ENCODE measurements at places on chromosomes 7 and 10.

DNA sequence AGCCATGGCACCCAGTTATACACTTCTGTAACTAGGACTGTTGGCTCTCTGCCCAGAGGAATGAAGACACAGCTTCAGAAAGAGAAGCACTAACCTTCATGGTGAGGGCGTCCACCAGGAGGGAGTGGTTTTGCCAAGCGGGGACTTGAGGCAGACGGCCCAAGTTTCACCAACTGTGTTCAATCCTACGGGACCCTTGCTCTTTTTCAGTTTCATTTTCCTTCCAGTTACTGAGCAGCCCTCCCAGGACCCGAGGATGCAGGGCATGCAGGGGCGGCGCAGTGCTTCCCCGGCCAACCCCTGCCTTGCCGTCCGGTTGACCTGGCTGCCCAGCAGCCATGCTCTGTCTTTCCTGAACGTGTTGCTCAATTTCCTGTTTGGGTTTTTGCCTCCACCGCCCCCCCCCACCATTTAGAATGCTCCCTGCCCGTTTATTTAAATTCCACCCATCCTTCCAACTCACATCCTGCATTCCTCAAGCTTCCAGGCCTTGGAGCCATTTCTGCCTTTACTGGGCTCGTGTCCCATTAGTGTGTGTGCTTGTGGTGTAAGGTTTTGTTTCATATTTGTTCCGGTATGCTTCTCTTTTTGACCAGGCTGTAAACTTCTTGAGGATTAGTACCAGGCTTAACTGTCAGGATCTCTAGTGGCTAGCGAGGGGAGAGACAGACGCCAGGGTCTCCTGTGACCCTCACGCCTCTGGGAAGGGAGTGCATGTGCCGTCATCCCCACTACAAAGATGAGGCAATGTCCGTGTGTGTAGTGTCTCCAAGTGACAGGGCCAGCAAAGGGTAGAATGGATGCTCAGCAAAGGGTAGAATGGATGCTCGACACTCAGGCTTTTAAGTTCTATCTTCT, 31.6 kb downstream of the IL15RA start:
- DNase-seq = no peak

GRCh38 chr7:97280950-97281349, 163.5 kb downstream of the SDHAF3 start:
- DNase-seq = no peak

DNA sequence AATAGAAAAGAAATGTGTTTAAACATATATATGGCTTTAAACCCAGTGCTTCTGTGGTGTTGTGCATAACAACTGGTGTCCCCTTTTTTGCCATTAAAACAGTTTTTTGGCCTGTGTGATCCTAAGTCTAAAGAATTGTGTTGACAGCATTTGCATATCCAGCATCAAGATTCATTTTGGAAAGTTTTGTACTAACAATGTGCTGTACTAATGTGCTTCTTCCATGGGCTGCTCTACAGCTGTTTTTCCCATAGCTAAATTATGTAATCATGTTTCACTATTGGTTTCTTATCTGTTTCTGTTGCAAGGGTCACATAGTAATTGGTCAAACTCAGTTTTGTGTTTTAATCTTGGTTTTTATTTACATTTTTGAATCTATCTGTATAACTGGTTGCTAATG, 5.5 kb downstream of the CNNM2 start:
- no peak for DNase-seq

DNA sequence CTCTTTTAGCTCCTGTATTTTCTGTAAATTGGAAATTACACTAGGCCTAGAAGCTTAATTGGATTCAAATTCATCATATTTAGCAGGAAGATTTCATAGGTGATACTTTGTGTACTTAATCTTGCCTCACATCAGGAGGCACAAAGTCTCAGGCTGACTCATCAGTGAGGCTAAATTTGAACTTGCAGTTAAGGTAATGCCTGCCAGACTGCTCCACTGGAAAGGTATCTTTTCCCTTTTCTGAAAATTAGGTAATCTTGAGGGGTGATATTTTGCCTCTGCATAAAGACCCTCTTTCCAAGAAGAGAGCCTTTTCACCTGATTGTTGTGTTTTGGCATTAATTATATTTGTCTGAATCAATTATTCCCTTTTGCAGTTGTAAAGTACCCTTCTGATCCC, 14.6 kb downstream of the PPIA start:
- DNase-seq = no peak
